Stimulated activated CD4-positive, alpha-beta T cell treated with anti-CD3 and anti-CD28 coated beads, Interleukin-1b, Interleukin-23, amount 100 ng/mL, for 1 hour (primary cell): ENCODE measurements at places on chromosomes 3 and 15.

- no peak for DNase-seq
Observed at GRCh38 chr3:74121761-74122160, 492.7 kb downstream of the CNTN3 start.

DNA sequence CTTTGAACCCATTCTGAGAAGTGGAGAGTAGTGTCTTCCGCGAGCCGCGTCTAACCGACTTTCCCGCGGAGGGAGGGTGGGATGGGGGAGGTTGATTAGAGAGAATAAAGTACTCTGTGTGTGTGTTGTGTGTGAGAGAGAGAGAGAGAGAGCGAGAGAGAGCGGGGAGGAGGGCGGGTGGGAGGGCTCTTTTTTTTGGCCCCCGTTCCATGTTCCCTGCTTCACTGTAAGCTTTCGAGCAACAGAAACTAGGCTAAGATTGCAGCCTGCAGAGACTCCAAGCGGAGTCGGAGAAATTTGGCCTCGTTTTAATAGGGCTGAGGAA is 1.6 kb upstream of the MEIS2 start:
- no peak for DNase-seq

DNA sequence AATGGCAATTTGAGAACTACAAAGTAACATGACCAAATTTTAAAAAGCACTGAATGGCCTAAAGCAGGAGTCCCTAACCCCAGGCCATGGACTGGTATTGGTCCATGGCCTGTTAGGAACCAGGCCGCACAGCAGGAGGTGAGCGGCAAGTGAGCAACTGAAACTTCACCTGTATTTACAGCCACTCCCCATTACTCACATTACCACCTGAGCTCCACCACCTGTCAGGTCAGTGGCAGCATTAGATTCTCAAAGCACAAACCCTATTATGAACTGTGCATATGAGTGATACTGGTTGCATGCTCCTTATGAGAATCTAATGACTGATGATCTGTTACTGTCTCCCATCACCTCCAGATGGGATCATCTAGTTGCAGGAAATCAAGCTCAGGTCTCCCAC is 48.8 kb downstream of the SENP7 start:
- DNase-seq: no peak

DNA sequence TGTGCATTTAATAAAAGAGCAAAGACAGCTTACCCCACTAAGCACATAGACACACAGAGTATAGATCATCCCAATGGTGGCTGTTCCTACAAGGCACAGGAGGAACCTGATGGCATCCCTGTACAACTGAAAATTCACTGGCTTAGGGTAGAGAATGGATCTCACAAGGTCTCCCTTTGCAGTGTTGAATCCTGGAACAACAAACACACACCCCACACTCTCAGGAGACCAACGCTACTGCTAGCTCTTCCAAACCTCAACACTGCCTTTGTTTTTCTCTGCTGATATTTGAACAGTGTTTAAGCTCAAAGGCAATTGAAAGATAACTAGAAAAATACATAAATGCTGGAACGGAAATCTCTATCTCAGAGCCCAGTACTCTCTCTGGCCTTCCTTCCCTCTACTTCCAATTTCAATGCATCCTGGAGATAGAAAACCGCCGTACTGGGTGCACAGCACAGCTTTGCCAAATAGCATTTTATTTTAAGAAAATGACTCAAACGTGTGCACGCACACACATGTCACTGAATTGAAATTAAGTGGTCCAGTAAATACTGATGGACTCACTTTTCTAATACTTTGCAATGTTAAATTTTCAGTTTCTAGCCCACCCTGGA is 87.5 kb upstream of the ATP13A5 start:
- DNase-seq: no peak

GRCh38 chr3:185316740-185317412 is 46.1 kb upstream of the MAP3K13 start:
- no peak for DNase-seq

- no peak for DNase-seq
Observed at GRCh38 chr15:65666257-65666656, 44.5 kb downstream of the SLC24A1 start.

- DNase-seq: no peak
Observed at GRCh38 chr3:176416870-176417269, 780.4 kb downstream of the TBL1XR1 start.

DNA sequence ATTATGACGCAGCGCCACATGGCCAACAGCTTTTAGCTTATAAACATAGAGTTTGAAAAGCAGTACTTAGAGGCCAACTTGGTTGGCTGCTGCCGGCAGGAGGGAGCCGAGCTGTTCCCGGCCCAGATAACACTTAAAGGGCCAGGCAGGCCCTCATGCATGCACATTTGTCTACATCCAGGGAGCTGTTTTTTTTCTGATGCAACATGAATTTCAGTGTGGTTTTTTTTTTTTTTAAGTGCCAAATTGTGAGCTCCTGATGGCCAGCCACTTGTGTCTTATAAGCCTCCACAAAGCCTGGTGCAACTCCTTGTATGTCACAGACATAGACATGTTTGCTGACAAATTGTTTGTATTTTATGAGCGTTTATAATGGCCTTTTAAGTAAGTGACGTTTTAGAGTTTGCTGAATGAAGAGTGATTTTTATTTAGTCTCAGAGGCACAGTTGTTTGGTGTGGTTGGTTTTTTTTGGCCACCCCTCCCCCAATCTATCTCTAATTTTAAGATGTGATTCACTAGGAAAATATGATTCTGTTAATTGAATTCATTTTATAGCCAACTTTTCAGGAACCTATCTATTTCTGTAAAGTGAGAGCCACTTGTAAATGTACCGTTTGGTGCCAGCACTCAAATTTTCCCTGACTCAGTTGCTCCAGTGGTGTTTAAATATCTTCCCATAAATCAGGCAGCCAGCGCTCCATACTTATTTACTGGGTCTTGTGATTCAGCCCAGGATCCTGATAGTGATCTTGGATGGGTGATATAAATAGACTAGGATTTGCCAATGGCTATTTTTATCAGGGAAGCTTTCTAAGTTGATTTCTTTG is 134.3 kb downstream of the VGLL4 start:
- DNase-seq: no peak

- no peak for DNase-seq
Observed at GRCh38 chr15:20340931-20341661, 200.5 kb downstream of the GOLGA6L6 start.

DNA sequence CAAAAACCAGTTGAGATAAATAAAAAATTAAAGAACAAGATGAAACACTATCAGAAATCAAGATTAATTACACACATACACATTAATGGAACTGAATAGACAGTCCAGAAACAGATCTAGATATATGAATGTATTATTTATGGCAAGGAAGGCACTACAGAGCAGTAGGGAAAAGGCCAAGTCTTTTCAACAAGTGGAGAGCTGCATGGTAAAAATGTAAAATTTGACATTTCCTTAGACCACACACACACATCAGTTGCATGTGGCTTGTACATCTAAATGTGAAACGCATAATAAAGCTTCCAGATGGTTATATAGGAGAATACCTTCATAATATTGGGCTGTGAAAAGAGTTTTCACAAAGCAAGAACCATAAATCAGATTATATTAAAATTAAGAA is 57.8 kb upstream of the ASB14 start:
- no peak for DNase-seq

DNA sequence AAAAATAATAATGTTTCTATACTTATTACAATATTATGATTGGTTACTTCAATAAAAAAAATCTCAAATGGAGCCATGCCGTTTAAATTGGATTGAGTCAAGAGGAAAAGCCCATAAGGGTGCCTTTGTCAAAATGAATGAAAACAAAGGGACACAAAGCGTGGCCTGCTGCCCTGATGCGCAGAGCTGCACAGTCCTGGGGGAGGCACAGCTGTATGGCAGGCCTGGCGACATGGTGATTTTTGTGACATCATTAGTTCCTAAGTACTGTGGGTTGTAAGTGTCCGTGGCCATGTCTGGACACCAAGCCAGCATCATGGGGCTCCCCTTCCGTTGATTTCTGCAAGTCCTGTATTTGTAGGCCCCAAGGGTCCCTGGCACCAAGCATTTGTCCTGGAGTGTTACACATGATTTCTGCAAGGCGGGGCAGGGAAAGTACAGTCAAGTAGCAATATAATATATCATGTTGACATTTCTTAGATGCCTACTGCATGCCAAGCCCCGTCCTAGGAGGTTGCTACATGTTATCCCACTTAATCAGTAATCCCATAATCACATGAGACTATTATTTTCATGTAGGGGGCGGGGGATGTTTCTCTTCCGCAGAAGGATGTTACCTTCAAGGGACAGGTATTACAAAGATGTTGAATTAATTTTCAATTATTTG is 59.7 kb downstream of the GHSR start:
- DNase-seq: no peak

DNA sequence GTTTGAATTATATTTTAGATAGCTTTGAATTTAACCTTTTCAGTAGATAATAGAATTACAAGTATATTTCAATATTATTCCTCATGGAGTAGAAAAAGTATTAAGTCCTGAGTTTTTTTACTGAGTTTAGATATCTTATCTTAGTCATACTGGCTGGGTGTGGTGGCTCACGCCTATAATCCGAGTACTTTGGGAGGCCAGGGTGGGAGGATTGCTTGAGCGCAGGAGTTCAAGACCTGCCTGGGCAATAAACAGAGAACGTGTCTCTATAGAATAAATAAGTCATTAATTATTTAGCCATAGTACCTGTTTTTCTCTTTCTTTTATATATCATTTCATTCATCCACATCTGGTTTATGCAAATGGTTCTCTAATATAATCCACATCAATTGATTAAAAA is 9.9 kb downstream of the RAP2B start:
- DNase-seq: no peak

DNA sequence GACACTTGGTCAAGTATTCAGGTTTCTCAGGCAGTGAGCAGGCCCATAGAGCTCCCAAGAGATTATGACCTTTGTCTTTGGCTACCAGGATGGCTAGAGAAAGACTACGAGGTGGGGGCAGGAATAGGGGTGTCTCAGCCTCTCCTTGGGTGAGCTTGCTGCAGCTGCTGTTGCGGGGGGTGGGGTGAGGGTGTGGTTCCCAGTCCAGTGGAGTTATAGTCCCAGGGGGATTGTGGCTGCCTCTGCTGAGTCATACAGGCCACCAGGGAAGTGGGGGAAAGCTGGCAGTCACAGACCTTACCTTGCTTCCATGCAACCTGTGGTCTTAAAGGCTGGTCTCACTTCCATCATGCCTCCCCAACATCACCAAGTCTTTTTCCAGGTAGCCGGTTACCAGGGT is 31.7 kb downstream of the ATP2C1 start:
- no peak for DNase-seq

DNA sequence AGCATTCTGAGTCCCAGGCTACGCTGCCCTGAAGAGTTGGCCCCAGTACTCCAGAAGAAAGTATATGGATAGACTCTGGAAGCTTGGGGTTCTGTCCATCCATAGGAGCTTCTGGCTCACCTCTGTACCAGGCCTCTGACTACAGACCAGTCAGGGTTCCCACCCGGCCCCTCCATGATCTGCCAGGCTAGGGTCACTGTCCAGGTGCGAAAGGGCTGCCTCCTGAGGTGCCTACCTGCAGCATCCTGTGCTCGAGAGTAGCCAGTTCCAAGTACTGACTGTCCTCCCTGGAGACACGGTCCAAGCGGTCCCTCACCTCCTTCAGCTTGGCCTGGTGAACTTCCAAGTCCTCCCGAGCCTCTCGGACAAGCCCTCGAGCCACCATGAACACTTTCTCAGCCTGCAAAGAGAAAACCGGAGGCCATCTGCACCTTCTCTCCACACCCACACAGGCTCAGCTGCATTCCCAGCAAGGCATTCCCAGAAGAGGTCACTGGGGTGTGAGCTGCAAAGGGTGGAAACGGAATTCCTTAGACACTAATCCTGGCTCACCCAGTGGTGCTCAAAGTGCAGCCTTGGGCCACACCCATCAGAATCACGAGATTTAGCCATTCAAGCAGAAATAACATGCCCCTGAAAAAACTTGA is 3.7 kb upstream of the PLXNB1 start:
- no peak for DNase-seq
